ENCODE measurements at places on chromosomes 3 and 15.

- no peak for DNase-seq
Measured at GRCh38 chr15:74044267-74045110, 37.9 kb downstream of the GOLGA6A start.

GRCh38 chr15:88467935-88468528 lies 524 bp downstream of the MRPS11 start:
- no peak for DNase-seq

DNA sequence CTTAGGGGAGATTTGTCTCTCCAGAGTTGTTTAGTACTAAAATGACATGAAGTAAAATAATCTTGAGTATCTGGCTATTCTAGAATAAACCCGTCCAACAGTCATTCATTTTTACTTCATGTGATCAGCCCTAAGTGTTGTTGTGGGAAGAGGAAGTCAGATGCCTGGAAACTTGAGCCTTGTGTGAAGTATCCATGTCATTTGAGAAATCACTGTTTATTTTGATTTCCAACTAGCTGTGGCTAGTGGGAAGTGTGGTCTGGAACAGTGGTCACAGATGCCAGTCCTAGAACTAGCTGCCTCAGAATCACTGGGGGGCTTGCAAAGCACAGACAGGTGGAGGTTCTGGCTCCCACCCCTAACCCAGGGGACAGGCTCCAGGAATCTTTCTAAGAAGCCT lies 77.7 kb upstream of the LIMD1 start:
- no peak for DNase-seq

GRCh38 chr3:36991923-36992805 lies 767 bp downstream of the EPM2AIP1 start:
- no peak for DNase-seq

DNA sequence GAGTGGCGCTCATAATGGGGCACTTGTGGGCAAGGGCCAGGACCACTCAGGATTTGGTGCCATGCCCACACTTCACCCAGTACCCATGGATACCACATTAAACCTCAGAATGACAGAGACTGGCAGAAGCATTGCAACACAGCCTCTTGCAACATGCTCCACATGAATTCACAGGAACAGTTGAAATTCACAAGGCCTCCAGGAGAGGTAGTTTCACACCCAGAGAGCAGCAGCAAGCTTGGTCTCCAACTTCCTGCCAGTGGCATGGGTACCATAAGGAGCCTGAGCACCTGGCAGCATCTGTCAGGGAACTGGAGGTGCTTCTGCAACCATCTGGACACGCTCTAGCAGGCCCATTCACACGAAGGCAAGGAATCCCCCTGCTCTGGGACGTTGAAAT lies 101.0 kb downstream of the OSBPL10 start:
- no peak for DNase-seq

GRCh38 chr3:38121451-38121831 lies 15.5 kb downstream of the ACAA1 start:
- DNase-seq = no peak

DNA sequence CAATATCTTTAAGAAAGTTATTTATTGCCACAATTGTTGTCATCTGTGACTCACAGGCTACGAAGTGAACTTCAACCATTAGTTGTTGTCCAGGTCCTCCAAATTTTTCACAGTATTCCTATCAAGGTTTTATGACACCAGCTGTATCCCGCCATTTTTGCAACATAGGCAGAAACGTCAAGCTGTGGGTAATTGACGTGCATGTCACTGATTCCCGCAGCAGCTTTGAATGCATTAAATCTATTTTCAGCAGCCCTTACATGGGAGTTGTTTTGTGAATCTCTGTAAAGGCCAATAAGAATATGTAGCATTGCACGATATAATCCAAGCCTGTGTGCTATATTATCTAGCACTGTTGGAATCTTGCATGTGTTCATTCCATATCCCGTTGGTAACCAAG lies 109.1 kb upstream of the TOPAZ1 start:
- DNase-seq = no peak

- DNase-seq = no peak
Measured at GRCh38 chr3:25297667-25298585, 130.1 kb upstream of the RARB start.

- no peak for DNase-seq
Measured at GRCh38 chr15:91853948-91854638, 585 bp downstream of the SLCO3A1 start.

GRCh38 chr15:65971741-65971995 lies 102.4 kb downstream of the RAB11A start:
- DNase-seq = no peak

GRCh38 chr3:17799312-17799711 lies 56.9 kb upstream of the TBC1D5 start:
- DNase-seq = no peak

DNA sequence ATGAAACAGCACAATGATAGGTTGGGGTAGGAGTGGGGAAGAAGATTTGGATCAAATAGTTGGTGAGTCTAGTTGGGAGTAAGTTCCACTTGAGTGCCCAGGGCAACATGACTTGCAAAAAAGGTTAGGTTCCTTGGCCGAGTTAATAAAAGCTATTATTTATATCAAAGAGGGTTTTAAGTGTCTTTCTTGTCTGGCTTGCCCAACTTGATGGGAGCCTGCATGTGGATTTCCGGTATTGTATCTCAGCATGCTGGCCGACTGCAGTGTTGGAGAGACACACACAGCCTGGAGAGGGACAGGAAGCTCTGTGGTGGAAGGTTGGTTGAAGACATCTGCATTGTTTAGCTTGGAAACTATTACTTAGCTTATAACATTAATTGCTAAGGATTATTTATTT lies 449.5 kb upstream of the TBL1XR1 start:
- no peak for DNase-seq

Measured in pulmonary artery endothelial cell (primary cell).